NCI-H1092 treated with DMSO at 0.1 percent for 48 hours (cell line): ENCODE measurements at places on chromosomes 5 and 9.

- no peak for DNase-seq
These were observed 545.0 kb downstream of the PRR16 start for GRCh38 chr5:121009058-121009457.

DNA sequence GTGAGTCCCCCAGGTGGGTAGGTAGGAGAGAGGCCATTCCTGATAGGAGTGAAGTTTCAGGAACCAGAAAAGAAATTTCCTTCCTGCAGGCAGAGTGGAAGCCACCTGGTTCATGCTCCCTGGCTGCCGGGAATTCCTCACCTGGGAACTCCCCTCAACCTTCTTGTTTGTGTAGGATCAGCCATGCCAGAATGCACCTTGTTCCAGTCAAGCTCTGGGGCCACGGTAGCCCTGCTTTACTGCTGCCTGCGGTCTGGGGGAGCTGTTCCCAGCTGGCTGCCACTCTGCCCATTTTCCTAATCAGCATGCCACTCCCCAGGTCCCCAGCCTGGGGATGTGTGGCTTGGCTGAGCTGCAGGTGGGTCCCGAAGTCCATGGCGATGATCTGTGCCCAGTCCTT lies 18.7 kb upstream of the B4GALT1 start:
- DNase-seq = no peak

DNA sequence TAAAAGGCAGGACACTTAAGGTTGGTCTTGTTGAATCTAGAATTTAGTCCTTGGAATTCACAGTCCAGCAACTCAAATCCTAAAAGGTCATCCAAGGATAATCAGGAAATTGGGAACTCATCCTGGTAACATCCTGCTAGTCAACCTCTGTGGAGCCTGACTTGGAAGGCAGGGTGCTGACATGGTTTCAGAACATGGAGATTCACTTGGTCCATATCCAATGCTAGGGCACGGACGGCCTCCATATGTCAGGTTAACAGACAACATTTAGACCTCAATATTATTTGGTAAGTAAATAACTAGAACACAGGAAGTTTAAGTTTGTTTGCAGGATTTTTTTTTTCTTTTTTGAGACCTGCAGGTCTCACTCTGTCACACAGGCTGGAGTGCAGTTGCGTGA lies 783 bp upstream of the DNAH5 start:
- DNase-seq = no peak

DNA sequence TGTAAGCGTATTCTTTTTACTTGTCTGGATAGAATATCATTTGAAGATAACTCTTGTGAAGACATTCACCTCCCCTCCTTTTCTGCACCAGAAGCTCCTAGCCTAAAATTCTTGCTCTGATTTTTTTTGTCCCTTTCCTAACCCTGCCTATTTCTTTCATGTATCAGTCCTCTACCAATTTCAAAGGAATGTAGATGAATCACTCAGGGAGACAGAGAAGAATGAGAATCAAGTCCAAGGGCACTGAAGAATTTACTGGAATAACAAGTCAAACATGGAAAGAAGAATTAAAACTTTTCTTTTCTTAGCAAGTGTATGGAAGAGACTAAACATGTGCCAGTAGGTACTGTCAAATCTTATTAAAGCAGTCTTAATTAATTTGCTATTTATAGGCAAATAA lies 618.7 kb downstream of the DNAH5 start:
- DNase-seq = no peak

DNA sequence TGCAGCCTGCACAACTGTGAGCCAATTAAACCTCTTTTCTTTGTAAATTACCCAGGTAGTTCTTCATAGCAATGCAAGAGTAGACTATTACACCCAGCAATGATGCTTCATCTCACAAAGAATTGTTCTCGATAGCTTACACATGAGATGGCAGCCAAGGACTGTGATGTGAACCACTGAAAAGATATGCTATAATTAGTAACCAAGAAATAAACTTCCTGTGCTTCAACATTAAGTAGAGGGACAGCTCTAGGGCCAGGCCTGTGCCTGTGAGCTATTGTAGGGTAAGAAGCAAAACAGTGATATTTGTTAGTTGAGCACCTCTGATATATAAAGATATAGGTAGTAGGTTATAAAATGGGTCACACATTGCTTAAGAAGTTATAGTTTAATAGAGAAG lies 41.8 kb upstream of the DPYSL3 start:
- no peak for DNase-seq

DNA sequence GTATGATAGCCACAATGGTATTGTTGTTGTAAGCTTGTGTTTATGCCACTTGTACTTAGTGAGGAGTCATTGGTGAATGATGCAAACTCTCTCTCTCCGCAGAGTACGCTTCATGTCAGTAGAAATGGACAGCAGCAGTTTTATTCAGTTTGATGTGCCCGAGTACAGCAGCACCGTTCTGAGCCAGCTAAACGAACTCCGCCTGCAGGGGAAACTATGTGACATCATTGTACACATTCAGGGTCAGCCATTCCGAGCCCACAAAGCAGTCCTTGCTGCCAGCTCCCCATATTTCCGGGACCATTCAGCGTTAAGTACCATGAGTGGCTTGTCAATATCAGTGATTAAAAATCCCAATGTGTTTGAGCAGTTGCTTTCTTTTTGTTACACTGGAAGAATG lies 18.8 kb downstream of the ZBTB34 start:
- no peak for DNase-seq

DNA sequence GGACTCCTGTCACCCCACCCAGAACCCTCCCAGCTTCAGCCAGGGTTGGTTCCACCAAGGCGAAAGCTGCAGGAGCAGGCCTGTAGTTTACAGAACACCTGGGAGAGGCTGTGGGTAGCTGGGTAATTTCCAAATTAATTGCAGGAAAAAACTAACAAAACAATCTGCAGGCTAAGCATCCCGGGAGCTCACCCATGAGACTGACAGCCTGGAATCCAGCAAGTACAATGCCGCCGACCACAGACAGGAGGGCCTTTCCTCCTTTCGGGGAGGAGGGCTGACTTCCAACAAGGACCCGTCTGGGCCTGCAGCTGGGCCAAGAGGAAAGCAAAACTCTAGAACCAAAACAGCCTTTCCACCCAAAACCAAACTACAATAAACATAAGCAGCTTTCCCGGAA lies 10.3 kb downstream of the FOXE1 start:
- DNase-seq = no peak

DNA sequence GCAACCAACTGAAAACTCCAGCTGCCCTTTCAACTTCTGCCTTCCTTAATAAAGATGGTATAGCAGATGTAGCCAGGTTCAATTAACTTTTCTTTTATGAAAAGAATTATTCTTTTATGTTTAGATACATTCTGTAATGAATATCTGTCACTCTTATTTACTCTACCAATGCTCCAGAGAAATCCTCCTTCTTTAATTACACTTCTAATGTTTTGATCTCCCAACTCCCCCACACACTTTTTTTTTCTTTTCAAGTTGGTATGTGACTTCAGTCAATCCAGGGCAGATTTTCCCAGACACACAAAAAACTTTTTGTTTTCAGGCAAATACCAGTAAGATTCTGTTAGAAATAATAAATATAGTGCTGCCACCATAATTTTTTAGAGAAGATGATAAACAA lies 1000.0 kb upstream of the DMAC1 start:
- no peak for DNase-seq

DNA sequence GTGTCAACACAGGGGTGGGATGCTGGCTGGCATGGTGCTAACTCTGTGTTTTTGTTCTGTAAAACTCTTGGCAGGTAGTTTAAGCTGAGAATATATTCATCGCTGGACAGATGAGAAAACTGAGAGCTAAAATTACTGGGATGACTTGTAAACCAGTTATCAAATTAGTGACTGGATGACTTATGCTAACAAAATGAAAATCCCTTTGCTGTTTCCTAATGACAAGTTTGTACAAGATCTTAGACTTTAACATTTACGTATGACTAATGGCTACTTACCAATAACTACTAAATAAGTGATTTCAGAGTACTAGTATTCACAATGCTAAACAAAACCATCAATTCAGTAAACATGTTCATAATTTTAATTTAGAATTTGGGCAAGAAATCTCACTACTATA lies 854.8 kb upstream of the ARRDC3 start:
- DNase-seq = no peak

DNA sequence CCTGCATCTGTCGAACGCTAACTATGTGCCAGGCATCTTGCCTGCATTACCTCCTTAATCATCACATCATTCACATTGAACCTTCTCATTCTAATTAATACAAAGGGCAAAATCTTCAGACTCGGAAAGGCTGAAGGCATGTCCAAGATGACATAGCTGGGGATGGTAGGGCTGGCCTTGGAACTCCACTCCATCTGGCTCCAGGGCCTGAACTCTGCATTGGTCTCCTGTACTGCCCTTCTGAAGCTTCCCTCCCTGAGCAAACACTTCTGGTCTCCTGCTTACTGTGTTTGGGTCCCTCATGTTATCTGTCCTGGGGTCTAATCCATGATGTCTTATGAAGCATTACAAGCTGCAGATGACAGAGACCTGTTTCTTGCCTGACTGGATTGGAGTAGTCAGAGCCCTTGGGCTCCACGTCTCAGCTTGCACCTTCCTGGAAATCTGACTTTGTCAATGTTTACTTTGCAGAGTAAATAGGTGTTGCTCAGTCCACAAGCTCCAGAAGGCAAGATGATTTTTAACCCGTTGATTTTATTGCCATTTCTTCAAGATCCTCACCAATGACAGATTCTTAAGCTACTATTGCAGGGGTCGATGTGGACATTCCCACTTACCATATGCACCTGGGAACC lies 106.1 kb downstream of the GALNT10 start:
- DNase-seq = no peak

- DNase-seq = peak; percentile 39
These were observed 10.0 kb downstream of the CMBL start for GRCh38 chr5:10297646-10298204.

GRCh38 chr5:137190441-137190840 lies 308.7 kb downstream of the SPOCK1 start:
- no peak for DNase-seq

DNA sequence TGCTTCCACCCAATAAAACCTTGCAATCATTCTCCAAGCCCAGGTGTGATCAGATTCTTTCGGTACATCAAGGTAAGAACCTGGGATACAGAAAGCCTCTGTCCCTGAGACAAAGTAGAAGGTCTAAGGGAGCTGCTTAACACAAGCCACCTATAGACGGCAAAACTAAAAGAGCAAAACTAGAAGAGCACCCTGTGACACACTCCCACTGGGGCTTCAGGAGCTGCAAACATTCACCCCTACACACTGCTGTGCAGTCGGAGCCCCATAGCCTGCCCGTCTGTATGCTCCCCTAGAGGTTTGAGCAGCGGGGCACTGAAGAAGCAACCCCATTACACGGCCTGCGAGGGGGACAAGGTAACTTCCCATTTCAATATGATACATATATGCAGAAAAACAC lies 179.6 kb upstream of the CDH9 start:
- no peak for DNase-seq

DNA sequence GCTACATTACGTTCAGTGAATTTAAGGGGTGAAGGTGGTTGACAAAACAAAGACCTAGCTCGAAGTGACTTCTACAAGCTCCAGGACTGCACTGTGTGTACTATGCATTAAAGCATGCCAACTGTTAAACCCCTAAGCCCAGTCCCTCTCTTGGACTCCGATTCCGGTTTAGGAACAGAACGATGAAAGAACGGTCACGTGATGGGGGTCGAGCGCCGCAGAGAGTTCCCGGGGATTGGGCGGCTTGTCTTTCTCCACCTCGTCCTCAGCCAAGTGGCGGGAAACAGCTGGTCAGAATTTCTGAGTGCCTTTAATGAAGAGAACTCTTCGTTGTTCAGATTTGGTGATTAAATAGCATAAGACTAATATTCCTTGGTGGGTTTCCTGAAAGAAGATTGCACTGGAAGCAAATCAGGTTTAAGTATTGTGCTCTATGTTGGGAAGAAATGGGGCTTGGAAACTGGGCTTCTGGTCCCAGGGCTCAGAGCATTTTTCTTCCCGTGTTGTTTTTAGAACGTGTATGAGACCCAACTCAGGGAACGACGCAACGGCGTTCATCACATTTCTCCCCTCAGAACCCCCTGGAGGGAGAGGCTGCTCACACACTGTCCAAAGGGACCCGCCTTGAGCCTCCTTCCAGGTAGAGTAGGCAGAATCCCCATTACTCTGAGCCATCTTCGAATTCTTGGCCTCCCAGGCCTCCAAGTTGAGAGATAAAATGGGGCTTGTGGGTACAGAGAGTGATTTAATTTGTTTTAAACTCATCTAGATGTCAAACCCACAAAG lies 25.3 kb downstream of the IRX2 start:
- DNase-seq = no peak

DNA sequence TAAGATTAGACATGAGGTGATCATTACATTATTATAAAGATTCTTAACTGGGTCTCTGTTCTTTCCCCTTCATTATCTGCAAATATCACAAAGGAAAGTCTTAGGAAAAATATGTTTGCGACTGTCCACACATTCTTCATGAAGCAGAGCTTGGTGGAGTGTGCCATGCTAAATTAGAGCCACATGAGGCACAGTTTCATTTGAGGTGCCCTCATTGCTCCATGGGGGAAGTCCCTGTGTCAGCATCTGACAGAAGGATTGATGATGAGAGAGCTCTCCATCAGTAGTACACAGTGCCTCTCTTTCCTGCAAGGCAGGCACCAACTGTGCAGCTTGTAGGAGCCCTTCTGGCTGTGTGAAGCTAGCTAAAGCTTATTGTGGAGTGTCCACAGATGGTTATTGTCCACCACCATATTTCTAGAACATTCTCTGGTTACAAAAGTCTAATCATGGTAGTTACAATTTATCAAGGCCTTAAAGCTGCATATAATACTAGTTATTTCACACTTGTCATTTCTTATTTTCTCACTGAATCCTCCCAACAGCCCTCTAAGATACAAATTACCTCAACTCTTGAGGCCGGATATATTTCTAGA lies 63.9 kb downstream of the C9orf152 start:
- DNase-seq = no peak

DNA sequence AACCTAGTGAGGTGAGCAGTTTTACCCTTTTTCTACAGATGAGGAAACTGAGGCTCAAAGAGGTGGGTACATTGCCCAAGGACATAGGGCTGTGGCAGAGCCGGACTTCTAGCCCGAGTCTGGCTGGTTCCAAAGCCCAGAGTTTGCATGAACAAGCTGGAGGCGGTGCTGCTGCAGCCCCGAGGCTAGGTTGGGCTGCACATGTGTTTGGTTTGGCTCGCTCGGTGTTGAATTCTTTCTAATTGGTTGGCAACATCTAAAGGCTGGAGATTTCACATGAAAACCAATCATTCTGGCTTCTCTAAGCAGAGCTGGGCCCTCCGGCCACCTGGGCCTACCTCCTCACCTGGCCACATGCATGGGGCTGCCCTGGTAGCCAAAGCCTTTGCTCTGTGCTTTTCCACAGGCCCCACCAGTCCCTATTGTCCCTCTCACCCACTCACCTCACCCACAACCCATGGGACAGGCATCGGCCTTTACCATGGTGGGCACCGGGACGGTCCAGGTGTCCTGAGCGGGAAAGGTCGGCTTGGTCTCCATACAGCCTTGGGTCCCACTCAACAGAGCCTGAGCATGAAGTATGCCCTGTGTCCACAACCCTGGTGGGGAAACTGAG lies 262.3 kb downstream of the NSG2 start:
- DNase-seq = no peak

DNA sequence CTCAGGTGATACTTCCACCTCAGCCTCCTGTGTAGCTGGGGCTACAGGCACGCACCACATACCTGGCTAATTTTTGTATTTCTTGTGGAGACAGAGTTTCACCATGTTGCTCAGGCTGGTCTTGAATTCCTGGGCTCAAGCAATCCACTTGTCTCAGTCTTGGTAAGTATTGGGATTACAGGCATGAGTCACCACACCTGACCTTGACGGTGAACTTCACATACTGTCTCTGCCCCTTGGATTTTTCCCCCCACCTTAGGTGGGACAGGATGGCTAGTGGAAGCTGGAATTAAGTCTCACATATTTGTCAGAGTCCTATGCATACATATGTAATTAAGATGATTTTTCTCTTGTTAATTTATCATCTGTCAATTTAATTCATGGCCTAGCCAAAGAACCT lies 20.9 kb upstream of the RFK start:
- no peak for DNase-seq
